ENCODE measurements at places on chromosomes 1 and 21.

GRCh38 chr21:29825345-29825744 is 114.5 kb downstream of the GRIK1 start:
- DNase-seq, result no peak
- H3K4me1 ChIP-seq, result no peaks in the 10 kb centered on the region
- H3K27ac ChIP-seq, result no peak overlapping the region
- no peaks in the 10 kb centered on the region for H3K36me3 ChIP-seq

DNA sequence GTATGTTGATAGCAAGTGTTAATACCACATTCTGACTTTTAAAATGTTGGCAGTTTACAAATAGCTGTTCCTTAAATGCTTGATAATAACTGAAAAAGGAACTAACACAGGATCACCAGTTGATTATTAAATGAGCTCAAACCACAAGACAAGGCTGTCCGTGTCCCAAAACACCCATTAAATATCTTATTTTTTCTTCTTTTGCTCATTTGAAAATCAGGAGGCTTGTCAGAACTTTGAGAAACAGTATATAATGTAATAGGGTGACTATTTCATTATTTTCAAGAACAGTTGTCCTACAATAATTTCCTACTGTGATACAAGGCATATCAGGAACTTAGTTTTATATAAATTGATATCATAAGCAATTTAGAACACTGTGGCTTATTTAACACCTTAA is 2.7 kb downstream of the CDKN2C start:
- H3K4me3 ChIP-seq, result no peak overlapping the region
- H3K4me1 ChIP-seq, result peaks cover 14% of the 10 kb centered on the region
- no peaks in the 10 kb centered on the region for H3K27me3 ChIP-seq
- H3K36me3 ChIP-seq, result no peaks in the 10 kb centered on the region

DNA sequence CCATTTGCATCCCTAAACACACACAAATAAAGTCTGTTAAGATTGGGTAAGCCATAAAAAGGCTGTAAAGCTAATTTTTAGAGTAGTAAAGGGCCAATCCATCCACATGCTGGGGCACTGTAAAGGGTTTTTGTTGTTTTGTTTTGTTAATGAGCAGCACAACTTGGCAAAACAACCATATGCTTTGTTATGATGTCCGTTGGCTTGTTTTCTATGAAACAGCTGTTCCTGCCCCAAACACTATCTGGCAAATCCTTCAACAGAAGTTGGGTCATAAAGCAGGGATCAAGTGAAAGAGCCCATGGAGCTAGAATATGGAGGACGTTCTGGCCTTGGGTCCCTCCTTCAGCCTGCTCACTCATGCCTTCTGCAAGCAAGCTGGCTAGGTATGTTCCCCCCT is 183.6 kb downstream of the APP start:
- H3K4me3 ChIP-seq, result no peak overlapping the region
- no peaks in the 10 kb centered on the region for H3K27me3 ChIP-seq
- no peak for DNase-seq

DNA sequence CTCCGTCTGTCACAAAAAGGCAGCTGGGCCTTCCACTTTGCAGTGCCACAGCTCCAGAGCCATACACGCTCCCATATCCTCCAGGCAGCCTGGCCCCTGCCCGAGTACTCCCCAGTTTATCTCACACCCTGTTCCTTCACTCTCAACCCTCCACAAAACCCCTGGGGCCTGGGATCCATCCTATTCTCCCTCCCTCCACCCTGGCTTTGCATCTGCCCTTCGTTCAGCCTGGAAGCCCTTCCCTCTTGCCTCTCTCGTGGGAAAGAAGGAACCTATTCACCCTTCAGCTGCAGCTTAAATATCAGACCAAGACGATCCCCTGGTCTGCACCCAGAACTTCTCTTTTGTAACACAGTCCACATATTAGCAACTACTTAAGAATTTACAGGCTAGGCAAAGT is 56.7 kb downstream of the CAMK2N1 start:
- DNase-seq, result no peak
- no peak overlapping the region for H3K27ac ChIP-seq
- H3K4me1 ChIP-seq, result no peaks in the 10 kb centered on the region
- no peak overlapping the region for H3K4me3 ChIP-seq
- no peaks in the 10 kb centered on the region for H3K36me3 ChIP-seq

DNA sequence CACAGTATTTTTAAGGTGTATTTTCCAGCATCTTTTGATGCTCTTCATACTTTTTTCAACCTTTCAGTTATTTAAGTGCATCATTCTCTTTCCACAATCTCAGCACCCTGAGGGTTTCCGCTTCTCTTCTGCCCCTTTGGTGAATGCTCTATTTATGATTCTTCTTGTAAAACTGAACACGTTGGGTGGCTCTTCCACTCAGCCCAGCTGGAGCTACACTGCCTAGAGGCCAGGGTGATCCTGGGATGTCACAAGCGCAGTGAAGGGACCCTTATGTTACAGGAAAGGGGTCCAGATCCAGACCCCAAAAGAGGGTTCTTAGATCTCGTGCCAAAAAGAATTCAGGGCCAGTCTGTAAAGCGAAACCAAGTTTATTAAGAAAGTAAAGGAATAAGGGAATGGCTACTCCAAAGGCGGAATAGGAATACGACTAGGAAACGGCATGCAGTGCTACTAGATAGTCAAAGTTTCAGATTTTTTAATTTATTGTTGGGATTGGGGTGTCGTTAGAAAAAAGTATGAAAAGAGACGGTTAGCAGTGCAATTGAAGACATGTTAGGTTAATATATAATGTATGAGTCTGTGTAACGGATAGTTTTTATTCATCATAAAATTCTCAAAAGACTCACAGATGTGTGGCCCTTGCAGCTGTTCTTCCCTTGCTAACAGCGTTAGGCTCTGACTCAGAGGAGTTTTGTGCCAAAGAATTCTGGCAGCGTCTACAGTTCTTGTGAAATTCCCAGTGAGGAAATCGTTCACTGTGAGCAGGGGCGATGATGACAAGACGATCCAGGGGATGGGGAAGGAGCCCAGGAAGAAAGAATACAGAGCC is 14.4 kb upstream of the ERVH48-1 start:
- no peaks in the 10 kb centered on the region for H3K36me3 ChIP-seq
- no peak overlapping the region for H3K4me3 ChIP-seq
- no peak for DNase-seq

- no peaks in the 10 kb centered on the region for H3K27me3 ChIP-seq
- no peaks in the 10 kb centered on the region for H3K36me3 ChIP-seq
- DNase-seq, result no peak
These were observed 40.5 kb upstream of the AKT3 start for GRCh38 chr1:243890576-243890975.

DNA sequence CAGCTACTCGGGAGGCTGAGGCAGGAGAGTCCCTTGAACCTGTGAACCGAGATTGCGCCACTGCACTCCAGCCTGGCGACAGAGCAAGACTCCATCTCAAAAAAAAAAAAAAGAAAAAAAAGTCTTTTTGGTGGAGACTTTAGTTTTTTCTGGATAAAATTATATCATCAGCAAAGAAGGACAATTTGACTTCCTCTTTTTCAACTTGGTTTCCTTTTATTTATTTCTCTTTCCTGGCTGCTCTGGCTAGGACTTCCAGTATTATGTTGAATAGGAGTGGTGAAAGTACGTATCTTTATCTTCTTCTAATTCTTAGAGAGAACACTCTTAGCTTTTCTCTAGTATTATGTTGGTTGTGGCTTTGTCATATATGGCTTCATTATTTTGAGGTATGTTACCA is 130.8 kb downstream of the PCBP3 start:
- H3K4me3 ChIP-seq, result no peak overlapping the region
- no peak overlapping the region for H3K27ac ChIP-seq
- H3K36me3 ChIP-seq, result no peaks in the 10 kb centered on the region
- no peaks in the 10 kb centered on the region for H3K4me1 ChIP-seq
- no peak for DNase-seq
- H3K27me3 ChIP-seq, result no peaks in the 10 kb centered on the region

DNA sequence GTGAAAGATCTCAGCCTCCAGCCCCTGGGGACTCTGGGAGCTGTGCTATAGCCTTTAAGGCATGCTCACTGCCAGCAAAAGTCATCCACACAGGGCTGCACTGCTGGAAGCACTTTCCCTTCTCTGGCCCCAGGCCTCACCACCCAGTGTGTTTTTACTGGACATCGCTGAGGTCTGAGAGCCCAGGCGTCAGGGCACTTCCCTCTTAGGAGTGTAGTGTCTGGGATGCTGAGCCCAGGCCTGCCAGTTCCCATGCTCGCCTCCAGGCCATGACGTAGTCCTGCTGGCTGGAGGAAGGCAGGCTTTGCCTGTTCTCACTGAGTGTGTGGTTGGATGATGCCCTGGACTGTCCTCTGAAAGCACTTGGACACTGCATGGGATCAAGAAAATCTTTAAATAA is 101.2 kb downstream of the GDAP2 start:
- no peak for DNase-seq
- no peak overlapping the region for H3K4me3 ChIP-seq
- no peaks in the 10 kb centered on the region for H3K36me3 ChIP-seq
- H3K4me1 ChIP-seq, result no peaks in the 10 kb centered on the region

- DNase-seq, result no peak
- no peak overlapping the region for H3K4me3 ChIP-seq
- H3K4me1 ChIP-seq, result peaks cover 16% of the 10 kb centered on the region
- H3K36me3 ChIP-seq, result peaks cover 12% of the 10 kb centered on the region
- no peak overlapping the region for H3K27ac ChIP-seq
These were observed 410 bp downstream of the ACTA1 start for GRCh38 chr1:229433364-229434004.

- no peak overlapping the region for H3K27ac ChIP-seq
- no peaks in the 10 kb centered on the region for H3K4me1 ChIP-seq
- H3K27me3 ChIP-seq, result no peaks in the 10 kb centered on the region
- no peak for DNase-seq
These were observed 28.1 kb upstream of the TGFB2 start for GRCh38 chr1:218317061-218317460.

- no peaks in the 10 kb centered on the region for H3K27me3 ChIP-seq
- DNase-seq, result no peak
- H3K36me3 ChIP-seq, result no peaks in the 10 kb centered on the region
- no peak overlapping the region for H3K27ac ChIP-seq
These were observed 310.4 kb downstream of the KCTD3 start for GRCh38 chr1:215877452-215877951.

GRCh38 chr1:228087771-228088251 is 5.3 kb downstream of the ARF1 start:
- peak overlapping the region; percentile 58 for H3K27ac ChIP-seq
- H3K4me1 ChIP-seq, result peaks cover 92% of the 10 kb centered on the region
- H3K36me3 ChIP-seq, result peaks cover 5% of the 10 kb centered on the region
- DNase-seq, result peak; percentile 27

DNA sequence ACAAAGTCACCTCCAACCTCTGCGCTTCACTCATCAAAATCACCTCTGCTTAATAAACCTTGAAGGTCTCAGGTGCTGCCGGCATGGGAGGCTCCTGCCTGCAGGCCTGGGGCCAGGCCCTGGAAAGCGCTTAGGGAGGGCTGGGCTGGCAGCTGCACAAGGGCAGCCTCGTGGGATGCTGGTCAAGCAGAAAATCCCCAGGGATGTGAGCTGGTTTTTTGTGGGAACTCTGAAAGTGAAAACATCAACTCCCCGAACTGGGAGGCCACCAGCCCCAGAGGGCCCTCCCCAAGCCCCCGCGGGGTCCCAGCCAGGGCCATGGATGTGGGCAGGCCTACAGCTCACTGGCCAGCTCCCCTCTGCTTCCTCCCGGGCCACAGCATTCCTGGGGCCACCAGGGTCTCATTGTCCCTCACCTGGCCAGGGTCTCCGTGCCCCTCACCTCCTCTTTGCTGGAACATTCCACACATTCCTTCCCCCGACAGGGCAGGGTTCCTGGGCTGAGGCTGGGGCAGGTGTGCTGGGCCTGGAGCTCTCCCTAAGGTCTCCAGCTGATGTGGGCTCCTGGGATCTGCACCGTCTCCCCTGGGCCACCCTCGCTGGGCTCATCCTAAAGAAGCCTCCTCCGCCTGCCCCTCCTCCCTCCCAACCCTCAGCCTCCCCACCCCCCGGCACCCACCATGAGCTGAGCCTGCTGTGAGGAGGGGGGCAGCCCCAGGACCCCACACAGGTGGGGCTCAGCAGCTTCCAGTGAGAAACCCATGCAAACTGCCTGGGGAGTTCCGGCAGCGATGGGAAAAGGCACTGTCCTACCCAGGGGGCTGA is 36.0 kb upstream of the POFUT2 start:
- no peak for DNase-seq
- no peaks in the 10 kb centered on the region for H3K4me1 ChIP-seq
- H3K27me3 ChIP-seq, result no peaks in the 10 kb centered on the region
- no peak overlapping the region for H3K4me3 ChIP-seq
- no peak overlapping the region for H3K27ac ChIP-seq
- H3K36me3 ChIP-seq, result no peaks in the 10 kb centered on the region

- DNase-seq, result no peak
- no peaks in the 10 kb centered on the region for H3K27me3 ChIP-seq
- H3K4me1 ChIP-seq, result peaks cover 14% of the 10 kb centered on the region
- H3K4me3 ChIP-seq, result no peak overlapping the region
- no peak overlapping the region for H3K27ac ChIP-seq
These were observed 210.9 kb downstream of the LTN1 start for GRCh38 chr21:28781602-28782276.

DNA sequence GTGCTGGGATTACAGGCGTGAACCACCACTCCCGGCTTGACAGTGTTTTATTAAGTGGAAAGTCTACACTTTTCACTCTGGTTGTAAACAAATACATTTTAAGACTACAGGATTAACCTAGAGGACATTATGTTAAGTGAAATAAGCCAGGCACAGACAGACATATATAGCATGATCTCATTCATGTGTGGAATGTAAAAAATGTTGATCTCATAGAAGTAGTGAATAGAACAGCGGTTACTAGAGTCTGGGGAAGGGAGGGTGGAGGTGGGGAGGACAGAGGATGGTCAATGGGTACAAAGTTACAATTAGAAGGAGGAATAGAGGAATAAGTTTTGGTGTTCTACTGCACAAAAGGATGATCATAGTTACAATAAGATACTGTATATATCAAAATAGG is 16.9 kb downstream of the CTH start:
- H3K4me1 ChIP-seq, result no peaks in the 10 kb centered on the region
- H3K27ac ChIP-seq, result no peak overlapping the region
- H3K27me3 ChIP-seq, result no peaks in the 10 kb centered on the region
- no peak overlapping the region for H3K4me3 ChIP-seq
- no peak for DNase-seq
- H3K36me3 ChIP-seq, result no peaks in the 10 kb centered on the region
